ENCODE measurements at places on chromosomes 16 and 17.

DNA sequence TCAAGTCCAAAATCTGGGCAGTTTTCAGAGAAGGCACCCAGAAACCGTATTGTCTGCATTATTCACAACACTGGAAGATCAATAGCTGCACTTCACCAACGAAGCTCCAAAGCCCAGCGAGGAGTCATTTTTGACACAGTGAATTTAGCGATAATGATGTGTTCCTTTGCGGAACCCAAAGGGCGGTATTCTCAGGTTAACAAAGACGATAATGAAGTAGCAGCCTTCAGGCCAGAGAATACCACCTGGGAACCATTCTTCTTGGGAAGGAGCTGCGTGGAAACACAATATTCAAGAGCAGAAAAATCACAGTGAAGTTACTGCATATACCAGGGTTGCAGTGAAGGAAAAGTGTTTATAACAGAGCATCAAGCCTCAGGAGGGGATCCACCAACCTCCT is 381.0 kb downstream of the TOX3 start:
- DNase-seq = no peak

GRCh38 chr17:81435652-81436293 is 40.5 kb downstream of the BAHCC1 start:
- no peak for DNase-seq

DNA sequence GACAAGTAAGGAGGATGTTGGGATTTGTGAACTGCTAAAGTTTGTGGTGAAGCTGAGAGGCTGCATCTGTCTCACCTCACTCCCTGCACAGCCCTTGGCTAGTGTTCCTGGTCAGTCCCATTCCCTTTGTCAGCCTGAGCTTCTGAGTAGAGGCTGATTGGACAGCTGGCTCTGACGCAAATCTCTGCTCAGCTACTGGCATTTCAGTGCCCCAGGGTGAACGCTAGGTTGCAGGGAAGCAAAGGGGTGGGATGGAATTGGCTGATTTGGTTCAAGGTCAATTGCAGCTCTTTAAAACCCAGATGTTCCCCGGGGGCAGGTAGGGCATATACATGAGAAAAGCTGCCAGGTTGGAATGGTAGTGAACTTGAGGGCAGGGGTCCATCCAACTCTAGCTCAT is 23.1 kb upstream of the CNOT1 start:
- DNase-seq = no peak

DNA sequence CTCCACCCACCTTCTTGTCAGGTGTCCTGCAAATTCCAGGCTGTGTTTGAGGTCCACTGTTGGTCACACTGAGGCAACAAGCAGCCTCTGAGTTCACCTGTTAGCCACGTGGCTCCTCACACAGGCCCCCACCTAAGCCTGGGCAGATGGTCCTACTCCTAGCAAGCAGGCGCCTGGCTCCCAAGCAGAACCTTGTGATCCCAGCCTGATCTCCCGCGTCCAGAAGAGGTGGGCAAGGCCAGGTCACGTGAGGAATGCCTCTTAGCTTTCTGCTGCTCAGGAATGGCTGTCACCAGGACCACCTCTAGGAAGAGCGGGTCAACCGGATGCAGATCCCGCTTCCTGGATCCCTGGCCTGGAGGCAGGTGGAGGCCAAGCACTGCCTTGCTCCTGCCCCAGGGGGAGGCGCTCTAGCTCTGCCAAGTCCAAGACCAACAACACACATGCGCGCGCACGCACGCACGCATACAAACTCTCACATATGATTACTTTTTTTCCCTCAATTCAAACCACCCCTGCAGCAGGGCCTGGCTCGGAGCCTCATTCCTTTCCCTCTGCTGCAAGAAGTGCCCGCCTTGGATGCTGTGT is 9.5 kb downstream of the CYB561 start:
- DNase-seq = no peak

GRCh38 chr16:3143598-3144320 is 8.9 kb downstream of the ZNF213 start:
- no peak for DNase-seq

Data from activated CD4-positive, alpha-beta T cell treated with anti-CD3 and anti-CD28 coated beads for 36 hours (primary cell).